ENCODE measurements at places on chromosomes 6 and 20. TPM values are rescaled to one million over a fixed set of nuclear protein-coding genes. Genes with fewer than 3 reads are reported as not detected.

The PTCRA gene
- total RNA-seq: not detected

The TMEM242 gene
- 11.9 TPM for total RNA-seq

The ENPP5 gene
- 67.3 TPM for total RNA-seq

The PLAGL2 gene
- 11.7 TPM for total RNA-seq

The C6orf15 gene
- not detected for total RNA-seq

The KCNK17 gene
- 6.3 TPM for total RNA-seq

The STMN3 gene
- total RNA-seq: 84.0 TPM

The WFDC5 gene
- not detected for total RNA-seq

The TAP1 gene
- total RNA-seq: 18.7 TPM

The RIPPLY2 gene
- not detected for total RNA-seq

The OXT gene
- not detected for total RNA-seq

The TPD52L1 gene
- total RNA-seq: 182 TPM

The SYCP2 gene
- total RNA-seq: 4.9 TPM

The EEF1A2 gene
- total RNA-seq: 1.4 TPM

The TMEM74B gene
- 1.4 TPM for total RNA-seq

The BPIFA1 gene
- not detected for total RNA-seq

Data from thyroid gland (tissue), 4 donors.